ENCODE measurements at places on chromosomes 1 and 21. TPM values are rescaled to one million over a fixed set of nuclear protein-coding genes. Genes with fewer than 3 reads are reported as not detected.

The RNU1-3 gene
- under 0.01 TPM for total RNA-seq

The DCDC2B gene
- not detected for total RNA-seq

The IVL gene
- total RNA-seq: not detected

The TNFRSF4 gene
- not detected for total RNA-seq

The FAAH gene
- 13.9 TPM for total RNA-seq

DNA sequence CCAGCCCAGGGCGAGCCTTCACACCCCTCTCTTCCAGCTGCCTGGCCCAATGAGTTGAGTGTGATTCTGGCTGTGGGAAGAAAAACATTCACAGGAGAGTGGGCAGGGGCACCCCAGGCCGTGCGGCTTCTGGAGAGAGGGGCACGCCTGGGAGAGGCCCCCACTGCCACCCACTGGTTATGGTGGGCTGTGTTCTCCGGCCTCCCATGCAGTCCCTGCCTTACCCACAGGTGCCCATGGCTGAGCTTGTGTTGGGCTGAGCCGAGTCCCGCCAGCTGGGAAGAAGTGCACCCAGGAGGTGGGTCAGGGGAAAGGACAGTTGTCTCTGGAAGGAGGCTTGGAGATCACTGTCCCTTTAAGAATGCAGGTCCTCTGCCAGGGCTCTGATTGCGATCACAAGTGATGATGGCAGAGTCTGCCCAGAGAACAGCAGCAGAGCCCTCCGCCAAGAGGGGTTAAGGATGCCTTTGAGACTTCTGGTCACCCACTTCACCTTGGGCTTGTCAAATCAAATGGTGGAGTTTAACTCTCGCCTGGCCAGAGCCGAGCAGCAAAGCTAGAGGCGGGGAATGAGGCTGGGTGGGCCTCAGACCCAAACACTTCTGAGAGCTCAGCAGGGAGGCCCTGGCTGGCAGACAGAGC is 124.7 kb upstream of the ARHGEF16 start:
- no peaks in the 10 kb centered on the region for H3K36me3 ChIP-seq
- no peak overlapping the region for H3K4me3 ChIP-seq
- no peak for DNase-seq
- peaks cover 28% of the 10 kb centered on the region for H3K4me1 ChIP-seq

GRCh38 chr1:14897547-14897946 is 256.0 kb upstream of the TMEM51 start:
- H3K4me3 ChIP-seq: no peak overlapping the region
- no peak for DNase-seq
- no peak overlapping the region for H3K27ac ChIP-seq
- H3K4me1 ChIP-seq: peaks cover 7% of the 10 kb centered on the region
- no peaks in the 10 kb centered on the region for H3K36me3 ChIP-seq

- H3K27ac ChIP-seq: no peak overlapping the region
- no peak overlapping the region for H3K4me3 ChIP-seq
- no peaks in the 10 kb centered on the region for H3K36me3 ChIP-seq
- no peak for DNase-seq
- no peaks in the 10 kb centered on the region for H3K27me3 ChIP-seq
- no peaks in the 10 kb centered on the region for H3K4me1 ChIP-seq
Measured at GRCh38 chr1:230040440-230040839, 26.6 kb upstream of the GALNT2 start.

GRCh38 chr1:156689035-156689952 is 12.1 kb upstream of the NES start:
- H3K27me3 ChIP-seq: peaks cover 15% of the 10 kb centered on the region
- H3K4me3 ChIP-seq: peak overlapping the region; percentile 44
- no peak overlapping the region for H3K27ac ChIP-seq
- DNase-seq: peak; percentile 94

DNA sequence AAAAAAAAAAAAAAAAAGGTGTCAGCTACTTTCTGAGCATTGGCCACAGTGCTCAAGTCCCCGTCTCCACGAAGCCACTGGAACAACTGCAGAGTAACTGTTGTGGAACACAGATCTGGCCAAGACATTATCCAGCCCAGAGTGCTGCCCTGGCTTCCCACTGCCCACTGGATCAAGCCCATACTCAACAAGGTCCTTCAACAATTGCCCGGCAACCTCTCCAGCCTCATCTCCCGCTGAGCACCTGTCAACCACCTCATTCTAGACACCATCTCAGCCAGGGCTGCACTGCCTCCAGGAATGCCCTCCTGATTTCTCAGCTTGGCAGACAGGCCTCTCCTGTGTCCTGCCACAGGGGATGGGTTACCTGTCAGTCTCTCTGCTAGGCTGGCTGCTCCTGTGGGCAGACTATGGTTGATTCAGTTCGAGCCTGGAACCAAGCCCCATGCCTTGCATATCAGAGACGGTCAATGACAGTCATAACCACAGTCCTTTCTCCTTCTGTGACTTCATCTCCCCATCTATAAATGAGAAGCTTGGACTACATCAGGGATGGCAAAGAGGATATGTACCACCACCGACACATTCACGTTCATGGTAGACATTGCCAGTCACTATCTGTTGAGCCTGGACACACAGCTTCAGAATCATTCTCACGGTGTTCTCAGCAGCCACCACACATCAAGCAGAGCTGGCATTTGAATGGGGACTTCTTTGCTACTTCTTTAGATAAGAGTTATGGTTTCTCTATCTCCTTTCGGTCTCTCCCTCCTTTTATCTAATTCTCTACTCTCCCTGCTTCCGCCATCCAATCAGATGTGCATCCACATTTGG is 76.9 kb downstream of the MRPL37 start:
- H3K36me3 ChIP-seq: no peaks in the 10 kb centered on the region
- no peak overlapping the region for H3K27ac ChIP-seq
- no peaks in the 10 kb centered on the region for H3K27me3 ChIP-seq
- H3K4me3 ChIP-seq: no peak overlapping the region

- peak overlapping the region; percentile 93 for H3K27ac ChIP-seq
- peaks cover 47% of the 10 kb centered on the region for H3K4me1 ChIP-seq
- peak overlapping the region; percentile 68 for H3K4me3 ChIP-seq
- H3K27me3 ChIP-seq: no peaks in the 10 kb centered on the region
Measured at GRCh38 chr1:2547210-2548067, 8.7 kb upstream of the TNFRSF14 start.

GRCh38 chr1:7110321-7110720 is 325.1 kb downstream of the CAMTA1 start:
- no peak overlapping the region for H3K4me3 ChIP-seq
- no peak for DNase-seq
- no peaks in the 10 kb centered on the region for H3K36me3 ChIP-seq

GRCh38 chr1:116911188-116911553 is 1.5 kb downstream of the PTGFRN start:
- H3K27ac ChIP-seq: no peak overlapping the region
- no peaks in the 10 kb centered on the region for H3K36me3 ChIP-seq
- peak overlapping the region; percentile 84 for H3K4me3 ChIP-seq
- H3K4me1 ChIP-seq: peaks cover 41% of the 10 kb centered on the region

GRCh38 chr1:78005755-78006154 is 1.0 kb downstream of the DNAJB4 start:
- DNase-seq: no peak
- H3K36me3 ChIP-seq: no peaks in the 10 kb centered on the region
- no peak overlapping the region for H3K27ac ChIP-seq
- H3K27me3 ChIP-seq: no peaks in the 10 kb centered on the region
- peaks cover 21% of the 10 kb centered on the region for H3K4me1 ChIP-seq

GRCh38 chr1:34113362-34113761 is 51.7 kb downstream of the CSMD2 start:
- no peaks in the 10 kb centered on the region for H3K27me3 ChIP-seq
- H3K36me3 ChIP-seq: no peaks in the 10 kb centered on the region
- no peak overlapping the region for H3K27ac ChIP-seq
- no peak overlapping the region for H3K4me3 ChIP-seq

DNA sequence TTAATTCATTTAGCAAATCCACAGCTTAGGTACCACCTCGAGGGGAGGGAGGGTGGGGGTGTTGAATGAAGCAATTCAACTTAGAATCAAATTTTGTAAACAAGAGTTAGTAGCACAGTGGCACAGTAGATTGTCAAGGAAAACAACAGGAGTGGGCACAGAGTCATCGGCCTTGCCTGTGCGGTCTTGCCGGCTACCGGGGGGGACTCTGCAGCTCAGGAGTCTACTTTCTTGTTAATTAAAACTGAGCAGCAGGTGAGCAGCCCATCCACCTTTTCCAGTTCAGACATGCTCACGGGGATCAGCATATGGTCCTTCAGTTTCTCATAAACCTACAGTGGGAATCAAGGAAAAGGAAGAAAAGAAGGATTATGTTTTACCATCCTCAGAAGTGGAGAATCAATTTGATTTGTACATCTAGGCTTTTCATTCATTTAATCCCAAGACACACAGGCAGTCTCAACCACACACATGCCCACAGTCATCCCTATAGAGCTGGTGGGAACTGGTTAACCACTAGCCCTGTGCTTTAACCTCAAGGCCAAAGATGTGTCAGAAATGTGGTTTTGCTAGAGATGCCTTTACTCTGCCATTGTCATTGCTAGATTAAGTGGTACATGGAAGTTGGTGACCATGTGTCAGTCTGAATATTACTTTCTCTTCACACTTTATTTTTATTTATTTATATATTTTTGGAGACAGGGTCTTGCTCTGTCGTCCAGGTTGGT is 45.0 kb upstream of the BCL10 start:
- H3K36me3 ChIP-seq: no peaks in the 10 kb centered on the region
- H3K27me3 ChIP-seq: no peaks in the 10 kb centered on the region
- no peak overlapping the region for H3K4me3 ChIP-seq
- DNase-seq: no peak
- no peak overlapping the region for H3K27ac ChIP-seq

All from neural progenitor cell (in vitro differentiated cells).